ENCODE measurements at places on chromosomes 2 and 18. TPM values are rescaled to one million over a fixed set of nuclear protein-coding genes. Genes with fewer than 3 reads are reported as not detected.

Gene HMSD
- 0.38 TPM for total RNA-seq

Gene LRATD1
- total RNA-seq = 1.6 TPM

Gene ANKMY1
- total RNA-seq = 14.6 TPM

Gene MYO1B
- total RNA-seq = 41.8 TPM

Gene CLEC4F
- 2.7 TPM for total RNA-seq

Gene SERPINB11
- total RNA-seq = not detected

Gene LTBP1
- total RNA-seq = 13.9 TPM

Gene WIPF1
- 44.4 TPM for total RNA-seq

Gene DOK6
- 2.0 TPM for total RNA-seq

Gene LOXL3
- total RNA-seq = 7.5 TPM

Gene SP140L
- 5.3 TPM for total RNA-seq

DNA sequence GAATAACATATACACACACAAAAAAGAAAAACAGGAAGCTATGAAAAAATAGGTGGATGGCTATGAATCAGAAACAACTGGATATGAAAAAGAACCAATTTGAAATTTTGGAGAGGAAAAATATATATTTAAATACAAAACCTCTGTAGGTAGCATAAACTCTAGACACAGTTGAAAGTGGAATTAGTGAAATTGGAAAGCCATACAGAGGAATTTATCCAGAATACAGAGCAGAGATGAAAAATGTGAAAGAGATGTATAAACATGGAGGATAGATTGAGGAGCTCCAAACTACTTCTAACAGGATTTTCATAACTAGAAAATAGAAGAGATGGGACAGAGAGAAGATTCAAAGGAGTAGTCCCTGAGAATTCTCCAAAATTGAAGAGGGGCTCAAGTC, 168.8 kb downstream of the SEPTIN10 start:
- DNase-seq = no peak

DNA sequence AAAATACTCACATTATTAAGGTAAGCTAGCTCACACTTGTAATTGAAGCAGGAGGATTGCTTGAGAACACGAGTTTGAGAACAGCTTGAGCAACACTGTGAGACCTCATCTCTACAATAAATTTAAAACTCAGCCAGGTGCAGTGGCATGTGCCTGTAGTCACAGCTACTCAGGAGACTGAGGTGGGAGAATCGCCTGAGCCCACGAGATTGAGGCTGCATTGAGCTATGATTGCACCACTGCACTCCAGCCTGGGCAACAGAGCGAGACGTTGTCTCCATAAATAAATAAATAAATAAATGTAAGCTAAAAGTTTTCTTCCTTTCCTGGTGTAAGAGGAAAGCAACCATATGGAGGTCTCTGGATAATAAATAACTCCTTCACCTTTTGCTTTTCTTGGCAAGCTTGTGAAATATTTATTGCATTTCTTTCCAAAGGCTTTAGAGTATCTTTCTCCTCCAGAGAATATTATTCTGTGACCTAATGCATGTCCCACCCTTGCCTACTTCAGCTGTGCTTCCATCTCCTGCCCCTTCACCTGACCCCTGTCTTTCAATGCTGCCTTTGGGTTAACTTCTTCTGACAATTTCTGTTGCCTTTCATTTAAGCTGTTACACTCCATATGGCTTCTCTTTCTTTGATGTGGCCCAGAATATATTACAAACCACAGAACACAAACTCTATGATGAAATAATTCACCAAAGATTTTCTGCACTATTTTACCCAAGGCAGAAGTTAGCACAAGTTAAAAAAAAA, 280.7 kb upstream of the RND3 start:
- no peak for DNase-seq

GRCh38 chr2:220891405-220891804, 680.7 kb downstream of the EPHA4 start:
- DNase-seq = no peak

- DNase-seq = no peak
Measured at GRCh38 chr18:79195716-79196683, 126.8 kb downstream of the ATP9B start.

DNA sequence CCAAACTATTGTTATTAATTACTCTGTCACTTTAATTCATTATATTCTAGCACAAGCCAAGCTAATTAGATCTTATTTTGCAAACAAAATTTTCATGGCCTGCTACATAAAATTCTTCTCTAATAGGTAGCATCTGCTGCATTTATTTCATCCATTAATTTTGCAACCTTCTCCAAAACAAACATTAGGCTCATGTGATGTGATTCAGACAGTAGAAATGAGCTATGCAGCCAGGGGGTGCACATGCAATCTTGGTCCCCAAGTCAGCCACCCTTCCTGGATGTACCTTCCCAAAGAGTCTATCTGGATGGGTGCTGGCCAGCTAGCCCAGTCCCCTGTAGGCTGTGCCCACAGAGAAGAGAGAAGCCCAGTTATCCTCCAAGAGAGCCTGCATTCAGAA, 242.1 kb upstream of the OSR1 start:
- no peak for DNase-seq

GRCh38 chr18:9196568-9196967, 60.0 kb downstream of the ANKRD12 start:
- DNase-seq = no peak

DNA sequence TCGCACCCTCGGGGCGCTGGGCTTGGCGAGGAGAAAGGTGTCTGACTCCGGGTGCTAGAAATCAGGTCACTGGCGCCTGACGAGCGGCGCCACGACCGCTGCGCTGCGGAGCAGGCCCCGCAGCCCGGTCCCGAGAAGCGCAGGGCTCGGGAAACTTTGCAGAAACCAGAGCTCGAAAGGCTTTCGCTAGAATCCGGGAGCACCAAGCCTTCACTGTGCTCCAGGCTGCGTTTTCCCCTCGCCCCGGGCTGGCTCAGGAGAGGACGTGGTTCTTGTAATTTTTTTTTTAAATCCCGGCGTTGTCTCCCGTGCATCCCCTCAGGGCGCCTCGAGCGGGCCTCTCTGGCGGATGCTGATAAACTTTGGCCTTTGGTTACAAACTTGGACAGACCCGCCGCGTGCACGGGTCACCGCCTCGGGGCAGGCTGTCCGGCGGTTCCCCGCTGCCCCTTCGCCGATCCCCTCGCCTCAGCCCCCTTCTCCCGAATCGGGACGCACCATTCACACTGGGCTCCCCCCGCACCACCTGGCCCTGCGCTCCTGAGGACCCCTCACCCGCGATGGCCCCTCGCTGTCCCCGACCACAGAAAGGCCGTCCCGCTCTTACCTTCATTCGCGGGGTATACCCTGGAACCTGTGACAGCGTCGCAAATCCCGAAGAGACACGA, 419 bp downstream of the EPHA4 start:
- DNase-seq = no peak

GRCh38 chr2:52571380-52572347, 1195.9 kb upstream of the CHAC2 start:
- DNase-seq = no peak

DNA sequence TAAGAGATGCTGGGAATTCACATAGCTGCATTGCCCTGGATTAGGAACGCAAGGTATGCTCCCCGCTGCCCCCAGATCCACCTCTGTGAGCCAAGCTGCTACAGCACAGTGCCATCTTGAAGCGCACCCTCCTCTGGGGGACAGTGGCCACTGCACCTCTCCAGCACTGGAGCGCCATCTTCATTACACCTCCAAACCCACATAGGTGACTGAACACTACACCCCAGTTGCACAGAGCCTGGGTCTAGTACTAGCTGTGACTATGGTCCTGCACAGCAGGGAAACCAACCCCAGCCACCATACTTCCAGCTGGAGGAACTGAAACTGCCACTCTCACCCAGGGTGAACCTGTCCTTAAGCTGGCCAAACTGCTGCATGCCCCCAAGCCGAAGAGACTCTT, 84.6 kb downstream of the TMEM237 start:
- DNase-seq = no peak

- DNase-seq = no peak
Measured at GRCh38 chr18:9735879-9736278, 27.8 kb downstream of the RAB31 start.

GRCh38 chr2:50309503-50309902, 722.4 kb downstream of the NRXN1 start:
- DNase-seq = no peak

GRCh38 chr2:67851016-67851415, 211.8 kb downstream of the C1D start:
- DNase-seq = no peak

GRCh38 chr2:64201151-64201550, 56.9 kb upstream of the PELI1 start:
- no peak for DNase-seq

DNA sequence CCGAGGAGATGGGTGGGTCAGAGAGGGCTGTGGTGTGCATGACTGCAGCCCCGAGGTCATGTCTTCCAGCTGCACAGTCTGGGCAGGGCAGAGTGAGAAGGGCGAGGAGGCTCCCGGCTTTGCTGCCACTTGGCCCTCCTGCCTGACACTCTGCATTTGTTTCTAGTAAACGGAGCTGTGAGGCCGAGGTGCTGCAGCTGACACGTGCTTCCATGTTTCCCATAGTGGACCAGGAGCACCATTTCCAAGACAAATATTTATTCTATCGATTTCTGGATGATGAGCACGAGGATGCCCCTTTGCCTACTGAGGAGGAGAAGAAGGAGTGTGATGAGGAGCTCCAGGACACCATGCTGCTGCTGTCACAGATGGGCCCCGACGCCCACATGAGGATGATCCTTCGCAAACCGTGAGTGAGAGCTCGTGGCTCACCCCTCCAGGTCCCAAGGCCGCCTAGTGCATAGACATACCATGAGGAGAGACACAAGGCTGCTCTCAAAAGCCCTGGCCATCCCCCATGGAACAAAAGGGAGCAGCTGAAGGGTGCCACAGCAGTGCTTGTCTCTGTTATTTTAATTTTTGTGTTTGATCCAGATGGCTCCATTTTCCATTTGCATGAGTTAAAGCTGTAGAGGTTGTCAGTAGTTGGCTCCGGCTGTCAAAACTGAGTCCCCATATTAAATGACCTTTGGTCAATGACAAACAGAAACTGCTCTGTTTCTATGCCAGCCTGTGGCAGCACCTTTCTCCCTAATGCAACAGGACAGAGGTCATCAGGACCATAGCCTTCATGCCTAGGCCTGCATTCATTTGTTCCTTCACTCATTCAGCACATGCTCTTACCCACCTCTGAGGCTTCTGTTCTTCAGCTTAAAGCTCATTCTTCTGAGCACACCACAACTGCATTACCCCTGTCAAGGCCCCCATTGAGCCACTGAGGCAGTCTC, 108.3 kb upstream of the MAP3K20 start:
- DNase-seq = no peak

GRCh38 chr2:219658196-219658846, 30.9 kb downstream of the SLC4A3 start:
- no peak for DNase-seq

DNA sequence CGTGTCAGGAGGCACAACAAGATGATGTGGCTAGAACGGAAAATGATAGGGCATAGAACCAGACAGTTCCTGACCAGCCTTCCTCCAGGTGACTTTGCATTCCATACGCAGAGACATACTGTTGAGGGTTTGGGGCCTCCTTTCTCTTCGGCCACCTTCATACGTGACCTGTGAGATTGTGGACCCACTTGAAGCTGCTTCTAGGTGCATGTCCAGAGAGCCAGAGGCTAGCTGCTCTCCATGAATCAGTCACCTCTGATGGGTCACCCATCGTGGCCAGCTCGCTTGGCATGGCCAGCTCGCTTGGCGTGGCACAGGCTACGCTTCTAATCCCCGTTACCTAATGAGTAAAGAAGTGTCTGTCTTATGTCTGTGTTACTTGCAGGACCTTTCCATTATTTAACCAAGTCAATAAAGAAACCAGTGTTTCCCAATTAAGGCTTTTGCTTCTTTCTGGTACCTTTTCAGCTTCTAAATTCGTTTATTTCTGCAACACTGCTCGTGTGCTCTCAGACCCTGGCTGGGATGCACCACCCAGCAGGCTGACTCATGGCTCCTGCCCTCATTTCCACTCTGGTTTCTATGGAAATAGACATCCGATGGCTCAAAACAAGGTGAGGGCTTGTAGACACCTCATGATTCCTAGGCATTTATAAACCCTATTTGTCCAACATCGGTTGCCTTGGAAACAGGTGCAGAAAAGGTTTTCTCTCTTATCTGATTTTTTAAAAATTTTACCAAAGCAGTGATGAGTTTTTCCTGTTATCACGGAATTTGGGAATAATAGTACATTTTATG, 86.7 kb upstream of the B3GNT7 start:
- no peak for DNase-seq

DNA sequence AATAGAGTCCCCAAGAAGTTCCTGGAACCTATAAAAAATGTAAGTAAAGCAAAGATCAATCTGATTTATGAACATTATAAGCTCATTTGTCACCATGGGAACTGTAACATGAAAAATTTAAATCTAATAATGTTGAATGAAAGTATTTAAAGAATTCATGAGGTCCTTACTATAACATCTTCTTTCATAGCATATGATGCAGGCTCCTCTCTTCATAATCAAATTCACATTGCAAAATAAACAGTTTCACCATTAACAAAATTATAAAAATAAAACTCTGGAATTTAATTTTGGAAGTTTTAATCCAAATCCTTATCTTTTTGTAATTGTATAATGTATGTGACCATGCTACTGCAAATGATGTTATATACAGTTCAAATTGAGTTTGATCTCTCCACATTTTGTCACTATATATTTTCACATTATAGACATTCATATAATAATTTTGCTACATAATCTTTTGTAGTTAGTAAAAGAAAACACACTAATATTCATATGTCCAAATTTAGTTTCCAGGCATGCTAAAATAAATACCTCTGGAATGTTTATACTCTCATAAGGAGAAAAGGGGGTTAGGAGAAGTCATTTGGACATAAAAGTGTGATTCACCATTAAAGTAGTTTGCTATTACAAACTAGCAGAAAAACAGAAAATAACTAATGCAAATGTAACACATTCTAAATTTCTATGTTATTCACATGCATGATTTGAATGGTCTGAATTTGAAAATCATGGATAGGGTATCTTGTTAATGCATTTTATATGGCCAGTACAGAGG, 954.1 kb downstream of the DSC3 start:
- no peak for DNase-seq

DNA sequence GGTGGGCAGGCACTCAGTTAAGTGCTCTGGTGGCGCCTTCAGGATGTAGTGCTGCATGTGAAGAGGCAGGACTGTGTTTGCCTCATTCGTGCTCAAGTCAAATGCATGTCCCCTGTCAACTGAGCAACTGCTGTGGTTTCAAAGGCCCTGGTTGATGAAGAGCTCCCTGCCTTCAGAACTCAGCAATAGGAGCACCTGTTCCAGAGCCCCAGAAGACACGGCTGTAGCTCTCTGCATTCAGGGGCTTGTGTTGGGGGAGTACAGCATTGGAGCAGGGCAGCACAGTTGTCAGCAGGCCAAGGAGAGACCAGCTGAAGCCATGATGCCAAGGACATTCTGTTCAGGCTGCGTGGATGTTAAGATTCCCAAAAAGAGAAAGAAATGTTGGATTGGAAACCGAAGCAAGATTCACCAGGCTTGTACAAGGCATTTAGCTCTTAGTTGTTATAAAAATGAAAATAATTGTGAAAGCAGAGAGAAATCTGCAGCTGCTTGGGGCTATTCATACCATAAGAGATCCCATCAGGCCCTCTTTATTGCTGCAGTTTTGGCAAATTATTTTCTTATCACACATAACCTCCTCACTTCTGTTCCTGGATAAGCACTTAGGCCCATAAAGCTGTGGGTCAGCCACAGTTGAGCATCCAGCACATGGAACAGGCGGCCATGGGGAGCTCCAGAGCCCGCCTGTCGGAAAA, 252.4 kb upstream of the ZNF521 start:
- no peak for DNase-seq

All from omental fat pad (tissue), 4 donors.